ENCODE measurements at places on chromosomes 3 and 15.

- no peak for DNase-seq
- H3K27ac ChIP-seq: no peak overlapping the region
- no peaks in the 10 kb centered on the region for H3K27me3 ChIP-seq
- H3K4me1 ChIP-seq: no peaks in the 10 kb centered on the region
- no peak overlapping the region for H3K4me3 ChIP-seq
Measured at GRCh38 chr15:74584779-74585178, 30.9 kb upstream of the CLK3 start.

GRCh38 chr3:160757233-160758106, 1.4 kb downstream of the PPM1L start:
- peak overlapping the region; percentile 76 for H3K4me3 ChIP-seq
- no peaks in the 10 kb centered on the region for H3K36me3 ChIP-seq
- H3K27ac ChIP-seq: no peak overlapping the region
- DNase-seq: no peak

- no peak overlapping the region for H3K27ac ChIP-seq
- no peaks in the 10 kb centered on the region for H3K27me3 ChIP-seq
- no peaks in the 10 kb centered on the region for H3K4me1 ChIP-seq
- no peaks in the 10 kb centered on the region for H3K36me3 ChIP-seq
- H3K4me3 ChIP-seq: no peak overlapping the region
Measured at GRCh38 chr3:51559411-51559888, 20.9 kb downstream of the RAD54L2 start.

DNA sequence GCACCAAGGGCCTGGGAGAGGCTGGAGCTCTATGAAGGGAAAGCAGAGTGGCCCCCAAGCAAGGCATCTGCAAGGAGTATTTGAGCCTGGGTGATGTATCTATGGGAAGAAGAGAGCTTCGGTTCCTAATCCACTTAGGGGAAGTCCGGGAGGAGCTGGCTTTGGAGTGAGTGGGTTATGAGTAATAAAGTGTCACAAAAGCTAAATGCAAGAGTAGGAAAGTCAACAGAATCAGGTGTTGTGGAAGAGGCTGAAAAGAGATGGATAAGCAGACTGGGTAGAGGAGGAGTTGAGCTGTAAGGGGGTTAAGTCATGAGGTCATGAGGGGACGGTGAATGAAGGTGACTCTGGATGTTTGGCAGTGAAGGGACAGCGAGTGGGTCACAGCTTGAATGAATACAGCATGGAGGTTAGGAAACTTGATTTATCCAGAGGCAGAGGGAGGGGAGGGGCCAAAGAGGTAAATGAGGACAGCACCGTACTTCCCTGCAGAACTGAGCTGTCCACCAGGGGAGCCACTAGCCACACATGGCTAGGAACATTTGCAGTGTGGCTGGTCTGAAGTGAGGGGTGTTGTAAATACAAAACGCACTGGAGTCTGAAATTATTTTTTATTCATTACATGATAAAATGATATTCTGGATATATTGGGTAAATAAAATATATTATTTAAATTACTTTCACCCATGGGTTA, 83.3 kb downstream of the ADCY5 start:
- no peak overlapping the region for H3K4me3 ChIP-seq
- no peaks in the 10 kb centered on the region for H3K4me1 ChIP-seq
- no peak for DNase-seq
- no peak overlapping the region for H3K27ac ChIP-seq

GRCh38 chr3:72891053-72891855, 3.4 kb downstream of the GXYLT2 start:
- H3K27me3 ChIP-seq: peaks cover 3% of the 10 kb centered on the region
- H3K4me1 ChIP-seq: no peaks in the 10 kb centered on the region
- no peak overlapping the region for H3K4me3 ChIP-seq

GRCh38 chr15:62932436-62932835, 110.1 kb upstream of the TPM1 start:
- H3K4me3 ChIP-seq: no peak overlapping the region
- no peaks in the 10 kb centered on the region for H3K27me3 ChIP-seq
- no peak overlapping the region for H3K27ac ChIP-seq
- peaks cover 4% of the 10 kb centered on the region for H3K4me1 ChIP-seq
- no peaks in the 10 kb centered on the region for H3K36me3 ChIP-seq
- no peak for DNase-seq

GRCh38 chr3:116280130-116280740, 165.1 kb downstream of the LSAMP start:
- no peak for DNase-seq
- no peak overlapping the region for H3K27ac ChIP-seq
- H3K36me3 ChIP-seq: no peaks in the 10 kb centered on the region

GRCh38 chr3:166897811-166898210, 482.3 kb downstream of the ZBBX start:
- DNase-seq: no peak
- no peak overlapping the region for H3K4me3 ChIP-seq
- H3K36me3 ChIP-seq: no peaks in the 10 kb centered on the region
- H3K27ac ChIP-seq: no peak overlapping the region
- no peaks in the 10 kb centered on the region for H3K4me1 ChIP-seq
- H3K27me3 ChIP-seq: no peaks in the 10 kb centered on the region

- no peak overlapping the region for H3K4me3 ChIP-seq
- no peaks in the 10 kb centered on the region for H3K4me1 ChIP-seq
- H3K36me3 ChIP-seq: no peaks in the 10 kb centered on the region
- DNase-seq: no peak
- H3K27ac ChIP-seq: no peak overlapping the region
Measured at GRCh38 chr3:30467596-30468238, 138.7 kb upstream of the TGFBR2 start.

DNA sequence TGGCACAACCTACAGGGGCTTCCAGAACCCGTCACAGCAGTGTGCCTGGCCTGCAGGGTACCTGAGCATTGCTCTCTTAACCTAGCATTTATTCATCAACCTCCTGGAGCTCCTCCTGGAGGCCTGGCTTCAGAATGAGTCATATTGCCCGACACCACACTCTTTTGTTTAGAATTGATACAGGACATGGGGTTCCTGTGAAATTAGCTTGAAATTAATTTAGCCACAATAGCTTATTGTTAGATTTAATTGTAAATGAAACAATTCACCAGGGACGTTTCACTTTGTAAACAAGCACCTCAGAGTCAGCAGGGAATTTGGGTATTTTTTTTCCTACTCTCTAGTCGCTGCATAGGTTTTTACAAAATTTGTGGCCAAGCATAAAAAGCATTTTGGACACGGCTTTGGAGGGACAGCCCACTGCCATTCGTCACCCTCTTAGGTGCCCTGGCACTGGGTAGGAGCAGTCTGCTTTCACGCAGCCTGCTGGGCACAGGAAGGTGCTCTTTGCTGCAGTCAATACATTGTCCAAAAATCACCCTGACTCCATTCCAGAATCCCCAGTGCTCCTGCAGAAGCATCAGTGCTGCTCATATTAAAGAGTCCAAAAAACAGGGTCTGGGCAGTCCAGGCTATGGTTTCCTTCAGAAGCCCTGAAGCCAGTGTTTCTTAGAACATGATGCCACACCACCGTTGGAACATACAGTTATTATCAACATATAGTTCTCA, 60.8 kb upstream of the MEF2A start:
- no peaks in the 10 kb centered on the region for H3K27me3 ChIP-seq
- H3K4me3 ChIP-seq: no peak overlapping the region
- H3K36me3 ChIP-seq: no peaks in the 10 kb centered on the region
- no peak overlapping the region for H3K27ac ChIP-seq
- no peak for DNase-seq

GRCh38 chr15:80003171-80003570, 32.2 kb upstream of the BCL2A1 start:
- DNase-seq: no peak
- H3K4me3 ChIP-seq: no peak overlapping the region
- no peak overlapping the region for H3K27ac ChIP-seq
- no peaks in the 10 kb centered on the region for H3K27me3 ChIP-seq
- H3K4me1 ChIP-seq: no peaks in the 10 kb centered on the region

GRCh38 chr15:33722005-33722672, 246.2 kb upstream of the CHRM5 start:
- no peaks in the 10 kb centered on the region for H3K4me1 ChIP-seq
- H3K4me3 ChIP-seq: no peak overlapping the region
- no peaks in the 10 kb centered on the region for H3K36me3 ChIP-seq
- no peak overlapping the region for H3K27ac ChIP-seq
- no peaks in the 10 kb centered on the region for H3K27me3 ChIP-seq

DNA sequence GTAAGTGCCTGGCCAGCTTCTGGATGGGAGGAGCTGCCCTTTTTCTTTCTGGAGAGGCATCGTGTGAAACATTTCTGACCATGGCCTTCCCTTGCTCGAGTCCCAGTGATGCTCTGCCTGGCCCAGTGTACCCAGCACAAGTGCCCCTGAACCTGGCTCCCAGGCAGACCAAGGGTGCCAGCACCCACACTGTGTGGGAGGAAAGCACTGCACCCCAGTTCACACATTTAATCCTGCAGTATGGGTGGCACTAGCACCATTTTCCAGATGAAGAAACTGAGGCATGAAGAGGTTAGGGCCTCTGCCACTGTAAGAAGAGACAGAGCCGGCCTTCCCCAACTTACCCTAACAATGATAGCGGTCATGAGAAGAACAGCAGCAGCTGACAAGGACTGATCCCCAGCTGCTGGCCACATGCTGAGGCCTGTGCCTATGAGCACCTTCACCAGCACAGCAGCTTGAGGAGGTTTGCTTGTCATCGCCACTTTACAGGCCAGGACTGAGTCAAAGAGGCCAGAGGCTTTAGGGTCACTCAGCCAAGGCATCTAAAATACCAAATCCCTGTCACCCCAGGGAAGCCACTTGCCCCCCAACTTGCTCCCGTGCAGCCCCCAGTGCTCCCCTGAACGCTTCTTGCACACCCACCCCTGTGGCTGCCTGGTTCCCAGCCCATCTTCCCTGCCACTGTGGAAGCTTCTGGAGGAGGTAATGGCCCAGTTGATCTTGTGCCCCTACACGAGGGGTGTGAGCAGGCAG, 15.0 kb downstream of the PRR23E start:
- DNase-seq: no peak
- H3K27ac ChIP-seq: no peak overlapping the region
- no peaks in the 10 kb centered on the region for H3K4me1 ChIP-seq

DNA sequence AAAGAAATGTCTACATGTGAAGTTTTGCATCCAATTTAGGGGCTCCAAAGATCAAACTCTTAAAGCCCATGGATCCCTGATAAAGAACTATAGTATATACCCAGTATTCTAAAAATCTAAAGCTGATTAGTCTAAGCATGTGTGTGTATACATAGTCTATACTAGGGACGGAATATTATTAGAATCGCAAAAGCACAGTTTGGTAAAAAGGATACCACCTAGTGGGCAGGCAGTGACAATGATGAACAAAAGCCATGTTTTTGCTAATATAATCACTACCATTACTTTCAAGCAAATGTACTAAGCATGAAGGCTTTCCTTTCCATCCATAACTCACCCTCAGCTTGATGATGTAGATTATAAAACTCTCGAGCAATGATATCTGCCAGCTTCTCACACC, 16.5 kb downstream of the POLQ start:
- no peaks in the 10 kb centered on the region for H3K36me3 ChIP-seq
- no peak overlapping the region for H3K4me3 ChIP-seq
- H3K4me1 ChIP-seq: no peaks in the 10 kb centered on the region

- no peak for DNase-seq
- no peak overlapping the region for H3K27ac ChIP-seq
- H3K4me1 ChIP-seq: no peaks in the 10 kb centered on the region
- H3K36me3 ChIP-seq: no peaks in the 10 kb centered on the region
- no peak overlapping the region for H3K4me3 ChIP-seq
- H3K27me3 ChIP-seq: peaks cover 13% of the 10 kb centered on the region
Measured at GRCh38 chr3:133750259-133750656, 4.1 kb downstream of the TF start.

GRCh38 chr3:16904423-16905417, 20.0 kb downstream of the PLCL2 start:
- H3K27ac ChIP-seq: no peak overlapping the region
- H3K4me1 ChIP-seq: peaks cover 3% of the 10 kb centered on the region
- no peak for DNase-seq
- H3K27me3 ChIP-seq: no peaks in the 10 kb centered on the region
- H3K36me3 ChIP-seq: no peaks in the 10 kb centered on the region

Data from iPS DF 6.9 (cell line).